ENCODE measurements at places on chromosomes 12 and 14.

- DNase-seq, result no peak
Observed at GRCh38 chr12:30996255-30996654, 69.7 kb downstream of the TSPAN11 start.

- no peak for DNase-seq
Observed at GRCh38 chr12:53219292-53219955, 12.4 kb upstream of the ITGB7 start.

GRCh38 chr12:104519190-104520019, 62.7 kb downstream of the CHST11 start:
- DNase-seq, result no peak

- DNase-seq, result no peak
Observed at GRCh38 chr12:11633968-11634367, 15.5 kb upstream of the ETV6 start.

- DNase-seq, result no peak
Observed at GRCh38 chr12:96107236-96107635, 71.8 kb upstream of the LTA4H start.

GRCh38 chr12:118189741-118190191, 53.8 kb downstream of the PEBP1 start:
- DNase-seq, result peak; percentile 74

DNA sequence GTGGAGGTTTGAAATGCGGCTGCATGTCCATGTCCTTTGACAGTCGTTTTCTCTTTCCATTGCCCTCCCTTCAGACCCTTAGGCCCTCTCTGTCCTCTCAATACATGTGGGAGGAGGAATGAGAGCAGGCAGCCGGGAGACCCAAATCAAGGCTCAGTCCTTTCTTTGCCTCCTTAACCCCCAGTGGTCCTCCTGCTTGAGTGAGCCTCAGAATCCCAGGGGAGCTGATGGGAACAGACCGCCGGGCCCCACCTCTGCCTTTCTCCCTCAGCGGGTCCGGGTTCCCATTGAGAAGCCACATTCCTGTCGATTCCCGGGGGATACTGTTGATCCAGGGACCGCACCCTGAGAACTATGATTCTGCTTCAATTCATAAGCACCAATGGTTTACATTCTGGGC, 77.9 kb upstream of the RFLNA start:
- no peak for DNase-seq

- DNase-seq, result no peak
Observed at GRCh38 chr14:52583544-52583943, 30.9 kb downstream of the GPR137C start.

- DNase-seq, result no peak
Observed at GRCh38 chr12:114400925-114401324, 5.0 kb downstream of the TBX5 start.

- no peak for DNase-seq
Observed at GRCh38 chr12:104374806-104375205, 71.3 kb downstream of the EID3 start.

DNA sequence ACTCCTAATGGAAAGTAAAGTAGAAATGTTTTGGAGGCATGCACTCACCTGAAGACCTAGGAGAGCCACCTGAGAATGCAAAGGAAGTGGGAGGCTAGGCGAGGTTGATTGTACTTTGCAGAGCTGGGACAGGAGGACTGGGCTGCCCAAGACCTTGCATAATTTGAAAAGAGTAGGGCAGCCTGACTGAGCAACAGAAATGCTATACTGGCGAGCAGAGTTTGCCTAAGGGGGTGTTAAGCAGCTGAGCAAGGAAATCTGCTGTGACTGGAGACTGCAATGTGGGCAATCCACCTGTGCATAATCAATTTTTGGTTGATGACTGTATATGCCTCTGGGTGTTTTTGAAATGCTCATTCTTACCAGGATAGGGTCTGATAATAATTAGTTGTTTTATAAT, 834.1 kb downstream of the TRHDE start:
- no peak for DNase-seq

GRCh38 chr12:128918481-128919260, 65.4 kb downstream of the GLT1D1 start:
- DNase-seq, result no peak

DNA sequence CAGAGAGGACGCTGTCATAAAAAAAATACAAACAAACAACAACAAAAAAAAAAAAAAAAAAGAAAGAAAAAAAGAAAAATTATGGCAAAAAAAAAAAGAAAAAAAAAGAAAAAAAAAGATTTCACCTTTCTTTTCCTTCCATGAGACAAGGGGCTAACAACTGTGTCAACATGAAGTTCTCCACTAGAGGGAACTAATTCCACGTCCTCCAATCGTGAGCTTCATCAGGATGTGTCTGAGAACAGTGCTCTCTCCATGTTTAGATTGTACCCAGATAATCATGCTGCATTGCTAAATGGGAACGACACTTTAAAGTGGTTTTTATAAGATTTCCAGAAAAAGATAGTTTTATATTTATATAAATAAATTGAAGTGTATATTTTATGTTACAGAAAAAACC, 96.2 kb upstream of the PTPRB start:
- peak; percentile 29 for DNase-seq

- DNase-seq, result peak; percentile 40
Observed at GRCh38 chr12:110698171-110698902, 9.4 kb upstream of the HVCN1 start.

- no peak for DNase-seq
Observed at GRCh38 chr12:127970491-127970890, 296.5 kb upstream of the TMEM132C start.

DNA sequence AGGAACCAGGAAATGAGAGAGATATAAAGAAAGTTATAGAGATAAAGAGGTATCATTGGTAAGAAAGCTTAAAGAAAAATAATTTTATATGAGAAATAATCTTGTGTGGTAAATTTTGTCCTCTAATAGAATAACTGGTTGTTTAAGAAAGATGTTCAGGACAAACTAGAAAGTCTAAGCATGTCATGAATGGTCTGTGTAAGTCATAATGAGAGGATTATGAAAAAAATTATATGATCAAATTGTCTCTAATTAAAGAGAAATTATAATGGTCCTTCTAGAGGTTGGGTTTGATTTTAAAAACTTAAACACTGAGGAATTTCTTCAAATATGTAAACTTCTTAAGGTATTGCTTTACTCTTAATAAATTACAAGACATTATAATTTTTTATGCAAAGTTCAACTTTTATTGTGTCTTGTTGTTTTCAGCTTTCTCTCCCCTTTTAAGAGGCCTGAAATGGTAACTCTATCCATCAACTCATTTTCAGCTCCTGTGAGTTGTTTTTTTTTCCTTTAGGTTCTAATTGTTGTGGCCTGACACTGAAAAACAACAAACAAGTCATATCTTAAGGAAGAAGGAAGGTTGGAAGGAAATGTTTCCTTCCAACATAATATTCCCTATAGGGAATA, 88.2 kb upstream of the CNOT2 start:
- no peak for DNase-seq

- DNase-seq, result no peak
Observed at GRCh38 chr14:99009871-99010270, 262.1 kb downstream of the BCL11B start.

- peak; percentile 64 for DNase-seq
Observed at GRCh38 chr12:109304485-109304884, 4.6 kb downstream of the FOXN4 start.

- no peak for DNase-seq
Observed at GRCh38 chr12:115230606-115231005, 546.6 kb upstream of the TBX3 start.

GRCh38 chr14:31057035-31057434, 30.9 kb upstream of the STRN3 start:
- DNase-seq, result no peak

DNA sequence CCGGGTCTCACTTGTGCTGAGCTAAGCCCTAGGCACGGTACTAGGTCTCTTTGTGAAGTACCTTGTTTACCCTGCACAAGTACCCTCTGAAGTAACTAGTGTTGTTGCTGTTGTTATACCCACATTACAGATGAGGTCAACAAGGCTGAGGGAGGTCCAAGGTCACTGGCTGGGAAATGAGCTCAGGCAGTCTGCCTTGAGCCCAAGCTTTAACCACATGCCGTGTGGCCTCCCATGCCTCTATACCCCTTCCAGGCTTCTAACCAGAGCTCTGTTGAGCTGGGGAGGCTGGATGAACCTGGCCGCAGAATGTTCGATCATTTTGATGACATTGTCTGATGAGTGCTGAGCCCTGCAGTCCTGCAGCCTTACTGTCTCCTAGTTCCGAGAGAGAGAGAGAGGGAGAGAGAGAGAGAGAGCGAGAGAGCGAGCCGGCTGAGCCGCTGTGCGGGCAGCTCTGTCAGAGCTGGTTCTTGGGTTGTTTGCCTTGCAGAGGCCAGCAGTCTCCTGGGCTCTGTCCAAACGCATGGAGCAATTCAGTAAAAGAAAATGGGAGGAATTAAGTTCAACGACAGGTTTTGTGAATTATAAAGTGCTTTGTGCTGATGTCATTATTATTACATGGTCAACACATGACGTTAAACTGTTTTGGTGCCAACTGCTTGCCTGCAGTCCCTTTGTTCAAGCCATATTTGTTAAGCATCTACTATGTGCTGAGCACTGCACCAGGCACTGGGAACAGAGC, 13.1 kb downstream of the JDP2 start:
- no peak for DNase-seq

DNA sequence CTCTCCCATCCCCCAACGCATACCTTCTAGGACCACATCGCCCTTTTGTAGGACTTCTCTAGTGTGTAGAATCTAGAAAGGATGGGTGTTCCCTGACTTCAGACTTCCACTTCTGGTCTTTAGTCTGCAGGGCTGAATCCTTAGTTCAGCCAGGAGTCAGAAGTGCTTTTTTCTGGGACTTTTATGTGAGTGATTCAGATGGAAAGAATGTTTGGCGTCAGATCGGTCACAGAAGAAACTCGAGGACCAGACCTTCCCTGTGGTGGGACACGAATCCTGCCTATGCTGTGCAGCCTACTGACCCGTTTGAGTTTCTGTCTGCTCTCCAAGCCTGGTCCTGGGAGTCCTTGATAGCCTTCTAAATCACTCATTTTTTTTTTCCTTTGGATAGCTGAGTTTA, 165.4 kb upstream of the SSTR1 start:
- DNase-seq, result no peak

GRCh38 chr14:61234215-61234916, 46.8 kb downstream of the TMEM30B start:
- DNase-seq, result no peak

- peak; percentile 23 for DNase-seq
Observed at GRCh38 chr12:95548056-95548538, 3.2 kb downstream of the USP44 start.

- no peak for DNase-seq
Observed at GRCh38 chr14:60922050-60922449, 58.8 kb downstream of the TRMT5 start.

DNA sequence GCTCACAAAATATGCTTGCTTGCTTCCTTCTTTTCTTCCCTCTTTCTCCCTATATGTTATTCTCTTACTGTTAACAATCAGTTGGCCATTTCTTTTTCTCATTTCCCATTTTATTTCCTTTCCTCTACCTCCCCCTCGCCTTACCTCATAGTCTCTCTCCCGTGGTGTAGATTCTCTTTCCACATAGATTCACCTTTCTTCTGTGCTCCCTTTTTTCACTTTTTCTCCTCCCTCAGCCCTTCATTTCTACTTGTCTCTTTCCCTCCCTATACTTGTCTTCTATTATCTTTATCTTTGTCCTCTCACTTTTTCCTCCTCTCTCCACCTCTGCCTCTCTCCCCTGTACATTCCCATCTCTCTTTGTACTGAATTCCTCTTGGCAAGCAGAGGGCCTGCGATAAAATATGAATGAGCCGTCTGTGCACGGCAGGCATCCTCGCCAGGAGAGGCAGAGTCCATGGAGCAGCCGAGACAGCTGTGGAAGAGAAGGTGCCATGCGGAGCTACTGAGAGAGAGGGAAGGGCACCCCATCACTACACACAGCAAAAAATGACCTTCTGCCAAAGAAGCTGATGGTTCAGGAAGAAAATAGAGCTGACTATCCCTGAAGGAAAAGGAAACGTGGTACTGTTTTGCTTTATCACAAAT, 12.1 kb downstream of the C14orf93 start:
- no peak for DNase-seq

GRCh38 chr12:50224026-50224692, 57.0 kb upstream of the CERS5 start:
- DNase-seq, result no peak

GRCh38 chr12:111546758-111547383, 52.2 kb downstream of the ATXN2 start:
- no peak for DNase-seq

DNA sequence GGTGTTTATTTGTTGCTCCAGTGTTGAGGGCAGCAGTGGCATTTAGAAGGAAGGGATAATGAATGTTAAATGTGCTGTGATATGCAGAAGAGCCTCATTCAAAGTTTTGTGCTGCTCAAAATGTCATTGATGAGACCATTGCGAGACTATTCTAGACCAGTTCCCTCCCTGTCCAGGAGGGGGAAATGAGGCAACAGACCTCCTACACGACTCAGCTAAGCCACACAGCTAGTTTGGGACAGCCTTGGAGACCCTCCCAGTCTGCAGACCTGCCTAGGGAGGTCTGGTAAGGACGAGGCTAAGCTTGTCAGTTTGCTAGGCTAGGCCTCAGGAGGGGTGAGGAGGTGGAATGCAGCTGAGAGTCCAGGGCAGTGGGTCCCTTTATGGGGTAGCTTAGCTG, 116.0 kb downstream of the NRXN3 start:
- DNase-seq, result no peak

- peak; percentile 78 for DNase-seq
Observed at GRCh38 chr14:61568572-61569011, 126.7 kb upstream of the HIF1A start.

- DNase-seq, result peak; percentile 27
Observed at GRCh38 chr14:54566410-54567223, at the start of gene SAMD4A. SAMD4A (plus strand) TSS chr14:54567128; CDS start chr14:54567917, 789 bp downstream.

DNA sequence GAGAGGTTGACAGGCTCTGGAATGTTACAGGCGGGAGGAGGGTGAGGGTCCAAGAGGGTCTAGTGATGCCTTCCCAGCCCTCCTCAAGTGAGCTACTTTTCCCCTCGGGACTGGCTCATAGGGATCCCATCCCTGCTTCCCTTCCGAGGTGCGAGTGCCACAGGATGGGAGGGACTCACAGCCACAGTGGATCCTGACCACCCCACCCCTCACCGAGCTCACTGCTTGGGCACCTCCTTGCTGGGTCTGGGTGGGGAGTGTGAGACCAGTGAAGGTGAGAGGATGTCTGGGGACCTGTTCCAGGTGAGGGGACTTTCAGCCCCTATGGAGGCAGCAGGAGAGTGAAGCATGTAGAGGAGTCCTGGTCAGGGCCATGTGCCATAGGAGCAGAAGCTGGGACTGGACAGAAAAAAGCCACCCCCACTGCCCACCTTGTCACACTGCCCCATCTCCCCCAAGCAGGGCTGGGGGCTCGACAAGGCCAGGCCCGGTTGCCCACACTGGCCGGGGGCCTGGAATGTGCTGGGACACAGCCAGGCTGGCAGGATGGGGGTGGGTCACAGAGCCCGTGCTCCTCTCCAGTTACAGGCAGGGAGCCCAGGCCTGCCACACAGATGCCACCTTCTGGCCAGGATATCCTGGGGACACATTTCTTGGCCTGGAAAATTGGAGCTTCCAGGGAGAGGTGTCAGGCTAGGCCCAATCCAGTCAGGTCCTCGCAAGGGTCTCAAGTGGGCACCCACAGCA, 1.7 kb upstream of the TNS2 start:
- DNase-seq, result peak; percentile 12

DNA sequence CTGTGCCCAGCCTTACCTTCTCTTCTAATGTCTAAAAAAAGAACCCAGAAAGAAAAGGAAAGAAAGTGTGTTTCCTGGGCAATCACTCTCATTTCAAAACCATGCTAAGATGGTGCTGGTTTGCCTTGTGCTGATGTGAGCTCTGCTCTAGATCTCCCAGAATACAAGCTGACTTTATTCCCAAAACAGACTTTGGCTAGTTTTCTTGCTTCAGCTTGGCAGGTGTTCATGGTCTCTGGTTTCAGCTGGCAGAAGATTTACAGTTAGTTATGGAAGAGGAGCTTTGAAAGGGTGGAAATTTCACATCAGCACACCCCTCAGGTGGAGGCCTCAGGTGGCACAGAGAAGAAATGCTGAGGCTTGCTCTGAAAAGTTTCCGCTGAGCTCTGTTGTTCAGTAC, 34.4 kb downstream of the PPP1R36 start:
- DNase-seq, result no peak
